ENCODE measurements at places on chromosomes 7 and 10.

- DNase-seq: no peak
Observed at GRCh38 chr10:95289003-95289920, 1.5 kb downstream of the PDLIM1 start.

DNA sequence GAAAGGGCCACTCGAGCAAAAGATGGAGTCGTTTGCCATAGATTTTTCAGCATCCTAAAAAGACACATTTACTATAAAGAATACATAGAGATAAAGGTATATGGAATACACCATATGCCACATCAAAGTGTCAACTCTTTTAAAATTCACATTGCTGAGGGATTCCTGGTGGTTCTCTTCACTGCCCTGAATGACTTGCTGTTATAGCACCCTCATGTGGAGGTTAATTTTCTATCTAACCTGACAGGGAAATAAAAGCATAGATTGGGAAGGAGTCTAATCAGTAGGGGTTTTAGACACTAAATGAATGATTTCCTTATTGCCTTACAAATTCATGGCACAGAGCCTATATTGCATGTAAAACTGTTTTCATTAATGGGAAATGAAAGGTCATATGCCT is 25.9 kb downstream of the DNAH11 start:
- DNase-seq: peak; percentile 17

GRCh38 chr7:116630357-116630756 is 41.6 kb upstream of the MET start:
- DNase-seq: no peak

DNA sequence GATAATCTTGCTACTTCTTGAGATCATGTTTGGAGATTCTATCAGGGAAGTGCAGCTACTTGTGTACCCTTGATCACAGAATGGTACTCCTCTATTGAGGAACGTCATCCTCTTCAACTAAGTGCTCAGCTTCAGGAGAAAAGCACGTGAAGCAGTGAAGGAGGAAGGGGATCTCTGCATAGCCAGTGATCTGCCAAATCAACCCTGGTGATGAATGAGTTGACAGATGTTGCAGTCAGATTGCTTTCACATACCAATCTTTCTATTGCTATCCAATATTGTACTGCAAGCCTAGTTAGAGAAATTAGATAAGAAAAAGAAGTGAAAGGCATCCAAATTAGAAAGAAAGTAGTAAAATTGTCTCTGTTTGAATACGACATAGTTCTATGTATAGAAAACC is 309.4 kb downstream of the TWIST1 start:
- DNase-seq: no peak

DNA sequence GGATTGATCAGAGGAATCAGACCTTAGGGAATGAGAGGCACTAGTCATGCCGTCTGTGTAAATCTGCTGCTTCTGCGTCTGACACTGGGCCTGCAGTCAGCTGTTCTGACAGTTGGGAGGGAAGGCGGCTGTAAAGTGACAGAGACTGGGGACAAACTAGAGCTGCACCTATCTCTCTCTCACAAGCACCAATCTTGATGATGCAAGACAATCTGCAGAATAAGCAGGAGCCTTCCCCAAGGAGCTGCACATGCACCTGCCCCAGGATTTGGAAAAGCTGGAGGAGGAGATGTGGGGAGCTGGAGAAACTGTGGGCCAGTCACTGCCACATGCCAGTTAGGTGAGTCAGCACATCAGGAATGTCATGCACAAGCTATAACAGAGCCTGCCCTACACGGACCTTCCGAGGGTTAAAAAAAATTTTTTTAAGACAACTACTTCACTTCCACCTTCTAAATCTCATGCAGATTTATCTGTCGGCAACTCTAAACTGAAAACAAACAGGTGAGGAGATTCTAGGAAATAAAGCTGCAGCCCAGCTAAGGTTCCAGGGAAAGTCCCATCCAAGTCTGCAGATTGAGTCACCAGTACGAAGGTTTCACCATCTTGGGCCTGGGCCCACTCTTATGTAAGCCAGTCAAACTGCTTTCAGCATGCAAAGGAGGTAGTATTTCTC is 39.2 kb downstream of the ENO4 start:
- DNase-seq: no peak

DNA sequence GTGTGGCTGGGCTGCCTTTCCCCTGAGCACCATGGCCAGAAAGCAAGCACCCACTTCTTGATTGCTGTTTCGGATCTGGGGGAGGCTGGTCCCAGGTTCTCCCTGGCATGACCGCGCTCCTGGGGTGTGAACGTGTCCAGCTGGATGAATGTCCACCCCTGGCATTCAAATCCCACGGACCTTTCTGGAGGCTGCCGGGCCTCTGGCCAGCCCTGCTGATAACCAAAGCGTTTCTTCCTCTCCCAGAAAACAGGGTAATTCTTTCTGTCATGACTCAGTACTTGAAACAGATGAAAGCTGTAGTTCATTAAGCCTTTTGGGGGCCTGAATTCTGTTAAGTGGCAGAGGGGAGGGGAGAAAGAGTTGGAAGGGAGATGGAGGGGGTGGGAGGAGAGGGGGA is 73.1 kb upstream of the SAMD8 start:
- no peak for DNase-seq
